ENCODE measurements at places on chromosomes 7 and 10.

- no peak for DNase-seq
Observed at GRCh38 chr7:85415743-85416142, 228.9 kb upstream of the SEMA3D start.

DNA sequence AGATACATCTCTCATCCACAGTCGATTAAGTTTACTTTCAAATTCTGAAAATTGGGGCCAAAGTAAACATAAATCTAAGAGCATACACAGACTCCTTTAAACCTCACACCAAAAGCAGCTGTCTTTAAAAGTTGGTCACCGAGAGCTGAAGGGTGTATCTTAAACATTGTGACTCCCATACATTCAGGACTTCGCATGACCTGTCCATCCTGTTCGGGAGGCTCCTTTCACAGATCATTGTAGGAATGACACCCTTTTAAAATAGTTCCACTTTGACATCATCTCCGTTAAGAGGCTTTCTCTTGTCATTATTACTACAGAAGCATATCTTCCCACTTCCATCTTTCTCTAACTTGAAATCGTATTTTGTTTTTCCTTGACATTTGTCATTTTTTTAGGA, 440.0 kb downstream of the DNAJB9 start:
- DNase-seq, result no peak

DNA sequence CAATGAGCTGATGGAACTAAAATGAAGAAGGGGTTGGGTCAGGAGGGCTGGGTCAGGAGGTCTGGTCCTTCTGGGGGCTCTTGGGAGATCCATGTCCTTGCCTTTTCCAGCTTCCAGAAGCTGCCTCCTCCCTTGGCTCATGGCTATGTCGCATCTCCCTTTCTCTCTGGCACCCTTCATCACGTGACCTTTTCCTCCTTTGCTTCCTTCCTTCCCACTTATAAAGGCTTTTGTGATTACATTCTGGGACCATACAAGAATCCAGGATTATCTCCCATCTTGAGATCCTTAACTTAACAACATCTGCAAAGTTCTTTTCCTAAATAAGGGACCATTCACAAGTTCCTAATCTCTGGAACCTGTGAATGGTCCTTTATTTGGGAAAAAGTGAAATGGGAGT, 290.2 kb downstream of the GALNT17 start:
- no peak for DNase-seq

DNA sequence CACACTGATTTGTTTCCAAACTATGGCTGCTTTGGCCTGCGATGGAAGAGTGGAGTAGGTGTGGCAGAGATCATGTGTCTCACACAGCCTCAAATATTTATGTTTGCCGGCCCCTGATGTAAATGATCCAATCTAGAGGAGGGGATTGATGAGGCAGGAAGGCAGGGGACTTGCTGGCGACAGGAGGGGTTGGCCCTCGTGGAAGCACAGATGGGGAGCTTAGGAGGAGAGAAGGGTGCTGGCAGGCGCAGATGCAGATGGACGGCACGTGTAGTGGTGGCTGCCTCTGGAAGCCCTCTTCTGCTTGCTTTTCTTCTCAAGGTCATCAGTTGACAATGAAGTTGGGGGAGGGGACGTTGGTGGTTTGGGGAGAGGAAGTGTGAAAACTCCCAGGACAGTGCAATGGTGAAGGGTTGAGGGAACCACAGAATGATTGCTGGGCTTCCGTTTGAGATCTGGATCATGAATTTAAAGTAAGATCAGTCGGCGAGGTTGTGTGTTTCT, 15.4 kb downstream of the COL13A1 start:
- DNase-seq, result no peak

- no peak for DNase-seq
Observed at GRCh38 chr7:107179326-107180164, 10.7 kb downstream of the HBP1 start.

DNA sequence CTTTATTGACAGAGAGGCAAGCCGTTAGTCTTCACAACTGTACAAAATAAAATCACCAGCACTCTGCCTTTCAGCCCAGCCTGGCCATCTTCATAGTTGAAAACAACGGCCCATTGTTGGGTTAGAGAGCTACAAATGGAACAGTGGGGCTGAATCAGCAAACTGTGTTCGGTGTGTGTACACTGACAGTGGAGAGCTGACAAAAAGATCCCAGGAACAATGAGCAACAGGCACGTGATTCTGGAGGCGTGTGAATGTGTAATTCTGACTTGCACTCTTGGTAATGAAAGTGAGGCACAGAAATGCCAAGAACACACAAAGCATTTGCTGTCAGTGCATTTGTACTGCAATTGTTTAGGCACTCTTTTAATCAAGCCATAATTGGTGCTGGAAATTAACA, 303.7 kb downstream of the WDR11 start:
- DNase-seq, result no peak

DNA sequence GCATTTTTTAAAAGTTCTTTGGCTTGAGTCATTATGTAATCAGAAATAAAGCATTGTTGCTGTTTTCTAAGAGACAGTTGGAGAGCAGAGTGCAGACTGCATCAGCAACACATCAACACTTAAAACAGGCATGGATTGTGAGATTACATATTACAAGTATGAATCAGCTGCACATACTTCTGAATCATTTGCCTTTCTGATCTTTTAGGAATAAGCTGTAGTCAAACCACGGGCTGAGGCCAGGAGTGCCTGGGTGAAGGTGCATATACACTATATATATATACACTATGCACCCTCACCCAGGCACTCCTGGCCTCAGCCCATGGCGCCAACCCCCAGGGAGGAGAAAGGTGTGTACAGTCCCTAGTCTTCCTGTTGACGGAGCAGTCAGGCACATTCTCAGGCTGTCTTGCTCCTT, 52.4 kb upstream of the DLX6 start:
- no peak for DNase-seq

GRCh38 chr7:15972862-15973275, 286.4 kb upstream of the MEOX2 start:
- DNase-seq, result peak; percentile 37

GRCh38 chr10:127561647-127562046, 12.5 kb downstream of the NPS start:
- no peak for DNase-seq

DNA sequence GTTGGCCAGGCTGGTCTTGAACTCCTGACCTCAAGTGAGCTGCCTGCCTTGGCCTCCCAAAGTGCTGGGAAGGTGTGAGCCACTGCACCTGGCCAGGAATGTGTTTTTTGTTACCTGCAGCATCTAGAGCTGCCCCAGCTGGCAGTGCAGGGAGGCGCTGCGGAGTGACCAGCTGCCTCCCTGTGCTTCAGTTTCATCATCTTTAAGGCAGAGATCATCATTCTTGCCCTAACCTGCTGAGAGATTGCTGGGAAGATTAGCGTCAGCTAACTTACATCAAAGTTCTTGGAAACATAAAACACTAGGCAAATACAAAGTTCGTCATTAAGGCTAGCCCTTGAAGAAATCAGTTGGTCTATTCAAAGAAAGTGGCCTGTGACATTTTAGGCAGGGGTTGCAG, 2.3 kb downstream of the ZNF282 start:
- no peak for DNase-seq

DNA sequence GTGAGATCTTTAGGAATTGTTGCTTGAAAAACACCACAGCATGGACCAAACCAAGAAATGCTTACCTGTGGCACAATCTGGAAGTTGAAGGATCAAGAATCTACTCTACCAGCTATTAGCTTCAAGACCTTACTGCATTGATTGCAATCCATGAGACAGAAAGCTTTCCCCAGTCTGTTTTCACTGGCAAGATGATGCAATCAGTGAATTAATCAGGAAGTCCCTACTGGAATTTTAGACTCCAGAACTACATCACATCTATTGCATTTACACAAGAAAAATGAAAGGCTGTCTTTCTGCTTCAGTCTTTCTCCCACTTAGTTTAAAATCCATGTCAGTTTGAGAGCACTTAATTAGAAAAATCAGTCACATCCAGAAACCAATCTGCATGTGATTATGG, 191.7 kb downstream of the TFEC start:
- no peak for DNase-seq

- DNase-seq, result peak; percentile 35
Observed at GRCh38 chr10:14507176-14507575, 176.5 kb upstream of the FRMD4A start.

DNA sequence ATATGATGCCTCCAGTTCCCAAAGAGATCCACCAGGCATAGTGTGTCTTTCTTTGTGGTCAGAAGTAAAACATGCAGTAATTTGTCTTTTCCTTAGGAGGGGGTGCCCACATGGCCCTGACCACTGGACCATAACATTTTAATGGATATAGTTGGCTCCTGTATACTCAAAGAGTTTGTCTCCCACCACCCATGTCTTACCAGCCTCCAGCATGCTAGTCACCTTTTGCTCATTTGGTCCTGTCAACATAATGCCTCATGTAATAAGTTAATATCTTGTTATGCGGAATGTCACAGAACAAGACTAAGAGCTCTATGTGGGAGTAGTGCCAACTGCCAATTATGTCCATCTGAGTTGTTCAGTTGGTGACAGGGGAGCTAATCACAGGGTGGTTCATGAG, 83.4 kb upstream of the IFRD1 start:
- no peak for DNase-seq

- DNase-seq, result no peak
Observed at GRCh38 chr10:61608255-61609033, 54.3 kb upstream of the CABCOCO1 start.

GRCh38 chr7:28481091-28481926, 69.0 kb downstream of the CREB5 start:
- DNase-seq, result peak; percentile 51

- peak; percentile 64 for DNase-seq
Observed at GRCh38 chr7:36115448-36116321, 37.4 kb upstream of the EEPD1 start.

GRCh38 chr7:46513447-46513848, 592.4 kb upstream of the IGFBP3 start:
- no peak for DNase-seq

GRCh38 chr10:79047875-79048638, 20.7 kb upstream of the ZMIZ1 start:
- DNase-seq, result peak; percentile 50

GRCh38 chr10:119932631-119933030, 40.1 kb downstream of the SEC23IP start:
- no peak for DNase-seq

- DNase-seq, result no peak
Observed at GRCh38 chr7:121186746-121187145, 142.1 kb upstream of the WNT16 start.

GRCh38 chr10:125985557-125986240, 89.3 kb downstream of the FANK1 start:
- no peak for DNase-seq
